ENCODE measurements at places on chromosomes 3 and 15.

DNA sequence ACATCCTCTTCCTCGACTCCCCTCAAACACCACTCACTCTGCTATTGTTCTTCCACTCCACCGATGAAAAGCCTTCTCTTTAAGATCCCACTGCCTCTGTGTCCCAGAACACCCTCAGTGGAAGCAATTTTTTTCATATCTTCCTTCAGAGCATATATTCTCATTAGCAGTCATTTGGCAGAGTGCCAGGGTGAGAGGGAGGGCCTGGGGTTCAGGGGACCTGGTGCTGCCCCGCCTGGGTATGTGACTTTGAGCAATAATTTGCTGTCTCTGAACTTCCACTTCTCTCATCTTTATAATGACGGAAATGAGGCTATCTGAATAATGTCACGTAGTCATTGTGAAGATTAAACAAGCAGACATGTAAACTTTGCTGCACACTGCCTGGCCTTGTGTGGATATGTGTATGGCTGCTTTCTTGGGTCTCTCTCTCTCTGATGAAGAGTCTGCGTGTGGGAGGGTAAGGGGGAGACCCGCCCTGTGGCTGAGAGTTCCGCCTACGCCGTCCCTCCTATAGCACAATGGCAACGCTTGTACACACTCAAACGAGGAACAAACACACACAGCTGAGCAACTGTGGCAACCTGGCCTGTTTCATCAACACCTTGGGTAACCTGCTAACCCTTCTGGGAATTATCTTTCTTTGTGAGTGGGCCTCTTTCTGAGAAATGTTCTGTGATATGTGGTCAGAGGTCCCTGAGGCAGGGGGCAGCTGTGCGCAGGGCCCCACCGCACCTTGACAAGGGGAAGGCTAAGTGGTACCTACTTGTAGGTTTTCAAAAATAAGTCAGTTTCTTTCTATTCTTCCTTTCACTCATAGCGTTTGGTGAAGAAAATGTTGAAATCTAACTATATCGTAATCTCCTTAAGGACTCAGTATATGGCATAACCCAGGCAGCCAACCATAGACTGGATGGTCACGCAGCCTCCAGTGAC lies 369.8 kb downstream of the SV2B start:
- peak; percentile 72 for DNase-seq

- DNase-seq, result no peak
Observed at GRCh38 chr15:101427606-101428487, 61.7 kb downstream of the PCSK6 start.

DNA sequence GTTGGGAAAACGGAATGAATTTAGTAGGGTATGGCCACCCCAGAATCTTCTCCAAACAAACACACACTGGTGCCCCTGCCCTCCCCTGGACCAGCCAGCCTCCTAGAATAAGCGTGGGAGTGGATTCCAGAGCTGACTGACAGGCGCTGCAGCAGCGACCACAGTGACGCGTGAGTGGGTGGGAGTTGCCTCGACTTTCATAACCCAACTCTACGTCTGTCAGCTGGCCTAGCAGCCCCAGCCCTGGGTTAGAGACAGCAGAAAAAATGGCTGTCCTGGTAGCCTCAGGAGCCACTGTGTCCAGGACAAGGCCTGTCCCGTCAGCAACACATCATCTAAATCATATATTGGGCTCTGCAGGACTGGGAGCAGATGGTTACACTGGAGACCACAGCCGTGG lies 10.0 kb downstream of the PLA2G4B start:
- DNase-seq, result no peak

DNA sequence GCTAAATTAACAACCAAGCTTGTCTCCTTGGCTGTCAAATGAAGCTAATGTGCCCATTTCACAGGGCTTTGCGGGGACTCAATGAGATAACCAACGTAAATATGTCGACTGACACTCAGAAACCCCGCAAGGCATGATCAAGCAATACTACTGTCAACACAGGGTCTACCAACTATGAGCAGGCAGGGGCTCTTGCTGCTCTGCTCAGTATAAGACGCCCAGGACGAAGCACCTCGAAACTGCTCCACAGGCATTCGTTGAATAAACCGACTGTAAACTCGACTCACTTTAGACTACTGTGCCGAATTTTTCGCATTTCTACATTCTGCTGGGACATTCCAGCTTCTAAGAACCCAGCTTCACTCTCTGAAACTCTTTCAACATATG lies 55.0 kb downstream of the FEZF2 start:
- DNase-seq, result no peak

DNA sequence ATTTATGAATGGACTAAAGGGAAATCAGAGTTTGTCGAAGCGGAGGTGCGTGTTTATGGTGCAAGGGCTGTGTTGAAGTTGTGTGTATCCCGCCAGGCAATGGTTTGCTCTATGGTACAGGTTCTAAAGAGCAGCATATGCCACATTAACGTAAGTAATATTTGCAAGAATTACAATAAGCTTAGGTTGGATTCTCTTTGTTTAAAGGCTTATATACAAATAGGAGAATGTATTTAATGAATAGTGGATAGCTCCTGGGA lies 800 bp downstream of the EPHA3 start:
- no peak for DNase-seq

GRCh38 chr15:52031556-52031955 lies 12.5 kb downstream of the MAPK6 start:
- DNase-seq, result no peak

- DNase-seq, result no peak
Observed at GRCh38 chr3:27789420-27789819, 67.3 kb upstream of the EOMES start.

DNA sequence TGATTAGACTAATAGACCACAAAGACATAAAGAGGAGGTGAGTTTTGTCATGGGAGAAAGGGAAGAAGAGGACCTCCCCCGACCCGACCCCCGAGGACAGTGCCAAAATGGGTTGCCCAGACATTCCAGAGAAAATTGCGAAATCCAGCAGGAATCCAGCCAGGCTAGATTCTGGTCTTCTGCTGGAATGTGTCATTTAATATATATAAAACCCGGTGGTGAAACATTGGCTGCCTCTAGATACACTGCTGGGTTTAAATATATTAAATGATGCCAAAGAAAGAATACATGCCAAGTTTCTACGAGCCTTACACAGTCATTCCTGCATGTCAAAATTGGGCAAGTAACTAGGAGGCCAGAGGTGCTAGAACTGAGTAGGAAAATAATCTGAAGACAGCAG lies 45.3 kb upstream of the SPESP1 start:
- no peak for DNase-seq

GRCh38 chr3:152910966-152911365 lies 76.0 kb downstream of the P2RY1 start:
- no peak for DNase-seq
